ENCODE measurements at places on chromosomes 2 and 18. TPM values are rescaled to one million over a fixed set of nuclear protein-coding genes. Genes with fewer than 3 reads are reported as not detected.
A peak's percentile ranks its signal among the peaks of the same experiment; 100 is the strongest.

DNA sequence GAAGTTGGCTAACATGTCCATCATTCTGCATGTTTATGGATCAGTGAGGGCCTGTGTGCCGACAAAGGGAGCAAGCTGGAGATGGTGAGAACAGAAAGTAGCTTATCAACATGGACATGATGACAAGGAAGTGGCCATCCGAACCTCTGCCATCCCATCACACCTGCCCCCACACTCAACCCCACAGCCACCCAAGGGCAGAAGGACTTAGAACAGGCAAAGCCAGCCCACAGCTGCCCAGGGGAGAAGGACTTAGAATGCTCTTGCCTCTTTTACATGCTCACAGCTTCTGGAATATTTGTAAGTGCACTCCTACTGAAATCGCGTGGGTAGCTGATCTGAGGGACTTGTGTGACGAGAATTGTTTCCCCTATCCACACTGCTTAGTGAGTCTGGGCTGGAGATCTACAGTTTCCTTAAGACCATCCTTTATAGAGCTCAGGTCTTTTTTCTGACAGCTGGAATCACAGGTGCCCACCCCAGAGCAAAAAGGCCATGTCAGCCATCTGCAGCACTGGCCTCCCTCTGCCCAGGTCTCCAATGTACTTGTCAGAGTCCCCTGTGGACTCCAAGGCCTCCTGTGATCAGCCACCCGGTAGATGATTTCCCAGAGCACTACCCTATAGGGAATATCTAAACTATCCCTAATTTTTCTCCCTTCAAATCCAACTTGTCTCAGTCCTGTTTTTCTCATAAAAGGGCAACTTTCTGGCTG, 154.1 kb downstream of the SMAD7 start:
- H3K4me3 ChIP-seq = no peak overlapping the region
- no peaks in the 10 kb centered on the region for H3K27me3 ChIP-seq

GRCh38 chr18:48222118-48222517, 187.1 kb downstream of the ZBTB7C start:
- no peak overlapping the region for H3K27ac ChIP-seq
- H3K27me3 ChIP-seq = peaks cover 8% of the 10 kb centered on the region
- no peak for DNase-seq
- H3K4me1 ChIP-seq = no peaks in the 10 kb centered on the region
- H3K36me3 ChIP-seq = no peaks in the 10 kb centered on the region
- no peak overlapping the region for H3K4me3 ChIP-seq

DNA sequence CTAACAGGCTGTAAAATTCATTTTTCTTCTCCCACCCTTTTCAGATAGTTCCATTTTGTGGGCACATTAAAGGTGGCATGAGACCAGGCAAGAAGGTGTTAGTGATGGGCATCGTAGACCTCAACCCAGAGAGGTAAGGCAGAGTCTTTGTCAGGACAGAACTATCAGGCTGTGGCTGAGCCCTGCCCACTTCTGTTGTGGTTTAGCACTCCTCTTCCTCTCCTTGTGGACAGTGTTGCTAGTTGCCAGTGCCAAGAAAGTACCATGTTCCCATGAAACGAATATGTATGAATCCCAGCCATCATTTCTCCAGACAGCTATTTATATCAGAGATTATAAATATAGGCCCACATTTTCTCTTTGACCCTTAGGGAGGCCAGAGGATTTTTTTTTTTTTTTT, 1.6 kb downstream of the LGALSL start:
- no peaks in the 10 kb centered on the region for H3K27me3 ChIP-seq
- H3K36me3 ChIP-seq = peaks cover 3% of the 10 kb centered on the region
- no peak overlapping the region for H3K4me3 ChIP-seq
- no peak overlapping the region for H3K27ac ChIP-seq
- DNase-seq = no peak

DNA sequence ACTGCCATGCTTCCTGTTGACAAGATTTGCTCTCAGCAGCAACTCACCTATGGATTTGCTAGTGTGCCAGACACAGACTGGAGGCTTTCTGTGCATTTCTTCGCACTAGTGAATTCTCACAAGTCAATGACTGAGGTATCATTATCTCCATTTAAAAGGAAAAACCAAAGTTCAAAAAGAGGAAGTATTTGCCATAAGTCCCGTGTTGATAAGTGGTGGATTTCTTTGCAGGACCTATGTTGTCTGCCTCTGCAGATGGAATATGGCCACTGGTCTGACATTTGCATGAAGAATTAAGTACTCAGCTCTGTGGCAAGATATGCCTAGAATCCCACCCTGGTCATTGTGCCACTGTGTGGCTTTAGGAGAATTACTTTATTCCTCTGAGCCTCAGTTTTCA, 299.6 kb downstream of the PAX3 start:
- H3K4me1 ChIP-seq = peaks cover 44% of the 10 kb centered on the region
- DNase-seq = no peak
- no peaks in the 10 kb centered on the region for H3K27me3 ChIP-seq
- H3K27ac ChIP-seq = peak overlapping the region; percentile 53

DNA sequence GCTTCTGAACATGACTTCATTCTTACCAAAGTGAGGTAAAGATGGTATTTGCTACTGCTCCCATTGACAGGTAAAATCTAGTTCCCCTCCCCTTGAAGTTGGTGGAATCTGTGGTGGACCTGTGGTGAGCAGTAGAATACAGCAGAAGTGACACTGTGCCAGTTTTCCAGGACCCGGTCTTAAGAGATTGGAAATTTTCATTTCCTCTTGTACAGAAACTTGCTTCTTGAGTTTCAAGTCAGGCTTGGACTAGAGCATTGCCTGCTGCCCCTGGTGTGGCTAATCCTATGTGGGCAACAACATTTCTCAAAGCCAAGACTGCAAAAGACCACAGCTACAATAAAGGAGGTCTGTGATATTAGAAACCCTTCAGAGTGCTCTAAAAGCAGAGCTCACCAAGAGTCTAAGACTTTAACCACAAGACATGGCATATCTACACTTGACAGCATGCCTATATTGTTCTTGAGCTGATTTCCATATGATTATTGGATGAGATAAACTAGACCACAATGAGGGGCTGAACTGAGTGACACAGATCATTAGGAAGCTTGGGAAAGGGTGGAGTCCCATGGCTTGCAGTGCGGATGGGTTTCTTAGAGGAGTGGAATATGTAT, 458.1 kb downstream of the BCL11A start:
- H3K4me1 ChIP-seq = no peaks in the 10 kb centered on the region
- no peak overlapping the region for H3K4me3 ChIP-seq
- DNase-seq = no peak
- no peaks in the 10 kb centered on the region for H3K36me3 ChIP-seq

GRCh38 chr2:25808006-25808383, 70.3 kb downstream of the ASXL2 start:
- no peak overlapping the region for H3K4me3 ChIP-seq
- no peaks in the 10 kb centered on the region for H3K27me3 ChIP-seq
- peaks cover 21% of the 10 kb centered on the region for H3K36me3 ChIP-seq
- peak; percentile 7 for DNase-seq
- H3K4me1 ChIP-seq = no peaks in the 10 kb centered on the region
- no peak overlapping the region for H3K27ac ChIP-seq

- no peak overlapping the region for H3K4me3 ChIP-seq
- H3K27ac ChIP-seq = no peak overlapping the region
- H3K36me3 ChIP-seq = no peaks in the 10 kb centered on the region
- no peaks in the 10 kb centered on the region for H3K4me1 ChIP-seq
- no peaks in the 10 kb centered on the region for H3K27me3 ChIP-seq
- no peak for DNase-seq
Measured at GRCh38 chr2:4588606-4589005, 885.2 kb downstream of the DCDC2C start.

DNA sequence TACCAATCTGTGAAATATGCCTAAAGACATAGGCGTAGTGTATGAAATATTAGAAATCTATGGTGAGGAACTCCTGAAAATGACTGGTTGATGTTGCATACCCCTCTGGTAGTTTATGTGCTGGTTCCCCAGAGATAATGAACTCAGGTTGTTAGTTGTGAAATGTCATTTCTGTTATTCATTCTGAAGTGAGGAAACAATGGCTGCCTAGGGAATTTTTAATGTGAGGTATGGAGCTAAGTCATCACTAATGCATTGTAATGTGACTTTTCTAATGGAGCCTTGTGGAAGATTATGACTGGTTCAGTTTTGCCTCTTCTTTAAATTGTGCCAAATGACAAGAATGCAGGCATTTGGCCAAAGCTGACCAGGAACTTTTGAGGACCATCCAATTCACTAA, 61.6 kb upstream of the RAB27B start:
- DNase-seq = no peak
- H3K27me3 ChIP-seq = no peaks in the 10 kb centered on the region
- H3K27ac ChIP-seq = no peak overlapping the region
- no peak overlapping the region for H3K4me3 ChIP-seq
- 0 out of 2 replicates have a peak, but pooled peaks cover 7% of the 10 kb centered on the region for H3K4me1 ChIP-seq

GRCh38 chr2:165791421-165792103, 2.5 kb downstream of the GALNT3 start:
- peaks cover 17% of the 10 kb centered on the region for H3K4me1 ChIP-seq
- H3K4me3 ChIP-seq = no peak overlapping the region
- H3K36me3 ChIP-seq = no peaks in the 10 kb centered on the region
- H3K27me3 ChIP-seq = peaks cover 21% of the 10 kb centered on the region
- no peak overlapping the region for H3K27ac ChIP-seq

GRCh38 chr2:47819834-47820233, 36.9 kb downstream of the MSH6 start:
- H3K27ac ChIP-seq = no peak overlapping the region
- H3K27me3 ChIP-seq = no peaks in the 10 kb centered on the region
- H3K36me3 ChIP-seq = peaks cover 85% of the 10 kb centered on the region
- no peaks in the 10 kb centered on the region for H3K4me1 ChIP-seq
- no peak for DNase-seq
- no peak overlapping the region for H3K4me3 ChIP-seq

- no peak overlapping the region for H3K4me3 ChIP-seq
- no peak overlapping the region for H3K27ac ChIP-seq
- no peaks in the 10 kb centered on the region for H3K36me3 ChIP-seq
- DNase-seq = no peak
- 0 out of 2 replicates have a peak, but pooled peaks cover 6% of the 10 kb centered on the region for H3K27me3 ChIP-seq
- H3K4me1 ChIP-seq = peaks cover 15% of the 10 kb centered on the region
Measured at GRCh38 chr2:172173174-172173706, 70.5 kb upstream of the DLX2 start.

DNA sequence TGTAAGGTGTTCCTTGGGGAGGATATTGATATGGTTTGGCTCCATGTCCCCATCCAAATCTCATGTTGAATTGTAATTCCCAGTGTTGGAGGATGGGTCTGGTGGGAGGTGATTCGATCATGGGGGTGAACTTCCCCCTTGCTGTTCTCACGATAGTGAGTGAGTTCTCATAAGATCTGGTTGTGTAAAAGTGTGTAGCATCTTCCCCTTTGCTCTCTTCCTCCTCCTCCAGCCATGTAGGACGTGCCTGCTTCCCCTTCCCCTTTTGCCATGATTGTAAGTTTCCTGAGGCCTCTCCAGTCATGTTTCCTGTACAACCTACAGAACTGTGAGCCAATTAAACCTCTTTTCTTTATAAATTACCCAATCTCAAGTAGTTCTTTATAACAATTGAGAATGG, 458.7 kb downstream of the LPIN1 start:
- no peaks in the 10 kb centered on the region for H3K4me1 ChIP-seq
- no peak overlapping the region for H3K27ac ChIP-seq
- H3K4me3 ChIP-seq = no peak overlapping the region
- no peaks in the 10 kb centered on the region for H3K27me3 ChIP-seq

COL6A3 gene
- 160 TPM for total RNA-seq

CASP10 gene
- total RNA-seq = 1.6 TPM

SRBD1 gene
- 21.9 TPM for total RNA-seq

FOXD4L1 gene
- total RNA-seq = not detected

Measured in SJSA1 (cell line).